Stimulated activated CD4-positive, alpha-beta T cell treated with anti-CD3 and anti-CD28 coated beads, TNF-alpha, amount 100 ng/mL, for 24 hours (primary cell): ENCODE measurements at places on chromosomes 3 and 15.

DNA sequence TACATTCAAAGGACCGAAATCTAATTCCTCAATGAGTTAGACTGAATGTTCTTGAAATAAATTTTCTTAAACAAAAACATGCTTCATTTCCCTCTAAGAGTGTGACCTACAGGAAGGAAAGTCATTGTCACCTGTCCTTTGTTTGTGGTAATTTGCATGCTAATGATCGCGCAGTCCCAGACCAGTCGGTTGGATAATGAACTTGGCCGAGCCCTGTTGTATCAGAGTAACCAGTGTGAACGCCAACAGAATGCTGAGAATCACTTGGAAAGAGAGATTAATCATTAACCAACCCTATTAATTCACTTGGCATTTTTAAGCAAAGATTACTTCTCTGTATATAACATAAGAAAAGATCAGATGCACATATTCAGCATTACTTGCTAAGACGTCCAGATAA, 8.1 kb upstream of the ARNT2 start:
- DNase-seq, result no peak

GRCh38 chr3:186223476-186223875, 114.6 kb upstream of the ETV5 start:
- no peak for DNase-seq

DNA sequence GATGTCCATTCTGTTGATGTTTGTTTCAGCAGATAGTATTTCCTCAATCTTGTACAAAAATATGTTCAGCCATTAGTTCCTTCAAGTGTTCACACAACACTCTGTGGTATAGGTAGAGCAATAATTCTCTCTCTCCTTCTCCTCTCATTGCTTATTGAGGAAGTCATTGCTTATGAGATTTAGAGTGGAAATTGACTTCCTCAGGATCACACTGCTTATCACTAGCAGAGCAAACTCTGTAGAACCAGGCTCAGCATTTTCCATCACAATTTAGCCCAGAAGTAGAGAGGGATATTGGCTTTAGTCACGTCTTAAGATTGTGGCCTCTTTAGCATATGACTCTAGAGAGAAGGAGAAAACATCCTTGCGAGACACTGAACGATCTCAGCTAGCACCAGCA, 31.2 kb downstream of the RAB11A start:
- no peak for DNase-seq

DNA sequence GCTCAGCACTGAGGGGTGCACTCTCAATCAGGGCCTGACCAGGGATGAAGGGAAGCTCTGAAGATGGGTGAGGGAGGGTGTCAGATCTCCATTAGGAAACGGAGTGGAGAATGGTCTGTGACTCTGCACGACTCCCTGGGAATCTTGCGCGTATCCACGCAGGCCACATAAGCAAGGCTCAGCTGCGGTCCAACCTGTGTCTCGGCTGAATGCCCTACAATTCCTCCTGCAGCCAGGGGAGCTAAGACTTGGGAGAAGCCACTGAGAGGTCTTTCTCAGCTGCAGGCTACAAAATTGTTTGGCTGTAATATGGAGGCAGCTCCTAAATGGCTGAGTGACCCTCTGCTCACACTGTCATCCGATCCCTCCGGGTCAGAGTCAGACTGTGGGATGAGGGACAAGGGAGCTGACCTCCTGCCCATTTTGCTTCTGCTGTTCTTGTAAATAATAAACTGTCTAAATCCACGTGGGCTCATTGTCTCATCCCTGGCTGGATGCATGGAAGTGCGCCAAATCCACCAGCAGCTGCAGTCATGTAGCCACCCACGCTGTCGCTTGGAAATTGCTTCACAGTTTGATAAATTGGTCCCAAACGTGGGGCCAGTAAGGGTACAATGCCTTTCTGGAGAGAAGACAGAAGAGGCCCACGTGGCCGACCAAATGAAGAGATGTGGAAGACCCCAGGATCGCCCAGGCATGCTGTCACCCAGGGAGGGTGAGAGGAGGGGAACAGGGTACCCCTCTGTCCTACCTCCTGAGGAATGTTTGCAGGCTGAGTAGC, 30.5 kb downstream of the ALS2CL start:
- DNase-seq, result no peak

- no peak for DNase-seq
Observed at GRCh38 chr3:26293329-26293844, 329.2 kb upstream of the LRRC3B start.
